ENCODE measurements at places on chromosomes 6 and 20.

GRCh38 chr6:108896111-108896661, 48.0 kb downstream of the ARMC2 start:
- no peak for DNase-seq

- DNase-seq = no peak
Observed at GRCh38 chr6:141301779-141302178, 830.9 kb upstream of the GJE1 start.

DNA sequence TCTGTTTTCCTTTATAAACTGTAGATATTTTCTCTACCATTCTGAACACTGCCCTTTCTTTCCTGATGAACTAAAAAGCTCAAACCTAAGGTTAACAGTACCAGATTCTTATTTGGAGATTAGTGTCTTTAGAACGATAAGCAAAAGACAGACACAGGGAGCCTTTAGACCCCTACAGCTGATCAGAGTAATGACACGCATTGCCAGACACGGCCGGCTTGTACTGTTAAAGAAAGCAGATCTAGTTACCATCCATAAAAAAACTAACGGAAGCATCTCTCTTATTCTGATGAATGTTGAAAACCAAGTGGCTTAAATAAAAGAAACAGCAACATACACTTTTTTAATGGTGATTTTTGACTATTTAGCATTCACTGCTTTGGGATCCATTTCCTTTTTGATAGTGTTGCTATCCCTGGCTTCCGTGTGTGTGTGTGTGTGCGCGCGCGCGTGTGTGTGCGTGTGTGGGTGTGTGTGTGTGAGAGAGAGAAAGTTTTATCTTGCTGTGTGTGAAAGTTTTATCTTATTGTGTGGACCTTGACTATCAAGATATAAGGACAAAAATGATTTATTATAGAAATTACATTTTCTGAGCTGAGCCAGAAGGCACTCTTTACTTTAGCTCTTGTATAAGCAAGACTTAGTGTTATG, 95.6 kb upstream of the SLC35B3 start:
- DNase-seq = no peak

DNA sequence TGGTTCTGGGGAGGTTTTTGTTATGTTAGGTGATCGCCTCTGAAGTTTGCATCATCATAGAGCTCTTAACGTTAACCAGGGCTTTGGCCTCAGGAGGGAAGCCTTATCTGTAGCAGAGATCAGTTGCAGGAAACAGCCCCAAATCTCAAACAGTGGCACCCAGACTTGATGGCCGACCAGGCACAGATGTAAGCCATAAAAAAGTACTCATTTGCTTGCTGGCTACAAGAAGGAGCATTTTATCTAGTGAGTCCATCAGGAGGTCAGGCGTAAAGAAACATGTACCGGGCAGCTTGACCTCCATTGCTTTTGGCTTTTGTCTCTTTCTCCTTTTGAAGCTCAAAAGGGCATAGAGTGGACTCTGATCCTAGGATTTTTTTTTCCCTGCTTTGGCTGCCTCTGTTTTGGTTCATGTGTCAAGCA, 122.3 kb downstream of the CCDC170 start:
- no peak for DNase-seq

GRCh38 chr6:39791311-39791710, 865 bp upstream of the DAAM2 start:
- DNase-seq = peak; percentile 27

DNA sequence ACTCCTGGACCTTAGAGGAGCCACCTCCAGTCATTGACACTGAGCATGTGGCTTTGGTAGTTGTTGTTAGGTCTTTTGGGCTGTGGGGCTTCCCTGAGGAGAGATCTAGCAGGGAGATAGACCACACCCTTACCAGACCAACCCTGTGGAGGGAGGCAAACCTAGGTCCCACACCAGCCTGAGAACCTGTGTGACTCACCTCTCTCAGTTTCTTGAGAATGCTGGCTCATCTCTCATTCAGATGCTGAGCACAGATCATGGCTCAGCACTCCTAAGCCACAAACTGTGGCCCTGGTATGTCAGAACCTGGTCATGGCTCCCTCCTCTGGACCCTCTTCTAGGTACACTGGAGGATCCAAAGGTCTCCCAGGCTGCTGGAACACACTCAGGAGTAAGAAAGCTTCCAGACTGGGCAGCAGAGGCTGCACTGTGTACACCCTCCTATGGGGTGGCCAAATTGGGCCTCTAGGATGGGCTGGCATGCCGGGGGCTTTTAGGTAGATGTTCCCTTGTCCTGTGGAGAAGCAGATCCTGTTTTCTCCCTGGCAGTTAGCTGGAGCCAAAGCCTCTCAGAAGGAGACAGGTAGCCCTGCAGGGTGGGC, 1294.5 kb downstream of the KHDRBS2 start:
- no peak for DNase-seq

DNA sequence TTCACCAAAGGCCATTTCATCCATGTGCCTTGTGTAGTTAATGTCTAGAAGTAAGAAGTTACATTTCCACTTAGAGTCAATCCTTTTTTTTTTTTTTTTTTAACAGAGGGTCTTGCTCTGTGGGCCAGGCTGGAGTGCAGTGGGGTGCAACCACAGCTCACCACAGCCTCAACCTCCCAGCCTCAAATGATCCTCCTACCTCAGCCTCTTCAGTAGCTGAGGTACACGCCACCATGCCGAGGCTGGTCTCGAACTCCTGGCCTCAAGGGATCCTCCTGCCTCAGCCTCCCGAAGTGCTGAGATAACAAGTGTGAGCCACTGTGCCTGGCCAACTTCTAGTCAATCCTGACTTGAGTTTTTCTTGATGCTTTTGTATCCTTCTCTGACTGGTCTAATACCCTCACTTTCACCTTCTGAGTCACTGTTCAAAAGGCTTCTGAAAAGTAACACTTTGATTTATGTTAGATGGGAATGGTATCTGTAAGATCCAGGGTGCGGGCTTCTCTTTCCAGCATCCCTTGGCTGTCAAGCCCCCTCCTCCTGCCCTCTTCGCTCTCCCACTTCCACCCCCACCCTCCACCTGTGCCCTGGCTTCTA, 22.1 kb downstream of the TRAM2 start:
- DNase-seq = no peak

- no peak for DNase-seq
Observed at GRCh38 chr6:144855375-144855774, 570.2 kb downstream of the UTRN start.

GRCh38 chr6:105051941-105052471, 95.1 kb downstream of the LIN28B start:
- no peak for DNase-seq

GRCh38 chr20:2707353-2708072, 14.9 kb downstream of the EBF4 start:
- DNase-seq = no peak

GRCh38 chr6:159013229-159013628, 13.2 kb upstream of the RSPH3 start:
- no peak for DNase-seq

- no peak for DNase-seq
Observed at GRCh38 chr6:133906050-133906449, 17.1 kb downstream of the TCF21 start.

- no peak for DNase-seq
Observed at GRCh38 chr20:54168961-54169862, 4.6 kb downstream of the CYP24A1 start.

DNA sequence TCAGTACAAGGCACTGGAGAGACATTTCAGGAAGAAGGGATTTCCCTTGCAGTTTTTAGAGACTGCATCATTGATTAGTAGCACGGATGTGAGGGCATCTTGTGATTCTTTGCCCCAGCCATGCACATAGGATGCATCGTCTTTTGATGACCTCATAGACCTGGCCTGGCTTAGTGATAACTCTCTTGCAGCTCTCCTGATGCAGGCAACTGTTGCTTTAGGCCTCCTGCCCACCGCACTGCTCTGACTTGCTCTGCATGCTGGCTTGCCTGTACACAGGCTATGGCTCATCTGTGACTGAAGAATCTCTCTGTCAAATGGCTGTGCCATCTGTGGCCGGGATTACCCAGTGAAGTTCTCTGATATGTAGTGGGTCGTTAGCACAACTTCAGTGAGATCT, 207.7 kb upstream of the PTCHD4 start:
- DNase-seq = no peak

DNA sequence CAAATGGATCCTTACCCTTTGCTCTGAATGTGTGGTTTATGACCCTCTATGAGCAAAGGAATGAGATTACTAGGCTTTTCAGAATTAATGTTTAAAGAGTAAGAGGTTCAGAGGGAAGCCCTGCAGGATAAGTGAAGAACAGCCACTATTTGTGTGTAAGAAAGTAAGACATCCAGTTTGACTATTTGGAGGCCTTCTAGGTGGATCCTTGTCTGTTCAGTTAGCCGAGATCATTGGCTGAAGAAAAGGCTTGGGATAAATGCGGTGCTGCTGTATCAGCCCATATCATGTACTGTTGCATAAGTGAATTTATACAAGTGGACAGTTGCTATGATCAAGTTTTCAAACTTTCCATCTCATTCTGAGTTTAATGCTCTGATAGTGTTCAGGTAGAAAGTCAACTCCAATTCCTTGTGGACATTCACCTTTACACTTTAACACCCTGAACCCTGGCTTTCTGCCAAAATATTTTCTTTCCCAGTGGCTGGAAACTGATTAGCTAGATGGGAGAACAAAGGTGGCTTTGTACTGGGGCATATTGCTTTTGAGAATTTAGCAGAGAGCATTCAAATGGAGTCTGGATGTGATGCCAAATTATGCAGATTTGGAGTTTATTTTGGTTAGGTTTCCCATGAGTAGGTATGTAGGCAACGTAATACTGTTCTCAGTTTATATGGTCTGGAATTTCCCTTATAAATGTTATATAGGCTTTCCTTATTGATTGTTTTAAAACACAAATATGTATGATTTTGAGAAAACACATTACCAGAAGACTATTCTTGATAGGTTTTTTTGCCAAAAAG, 15.0 kb downstream of the PARD6B start:
- DNase-seq = no peak

- DNase-seq = peak; percentile 52
Observed at GRCh38 chr6:164014346-164015087, 600.0 kb downstream of the QKI start.

DNA sequence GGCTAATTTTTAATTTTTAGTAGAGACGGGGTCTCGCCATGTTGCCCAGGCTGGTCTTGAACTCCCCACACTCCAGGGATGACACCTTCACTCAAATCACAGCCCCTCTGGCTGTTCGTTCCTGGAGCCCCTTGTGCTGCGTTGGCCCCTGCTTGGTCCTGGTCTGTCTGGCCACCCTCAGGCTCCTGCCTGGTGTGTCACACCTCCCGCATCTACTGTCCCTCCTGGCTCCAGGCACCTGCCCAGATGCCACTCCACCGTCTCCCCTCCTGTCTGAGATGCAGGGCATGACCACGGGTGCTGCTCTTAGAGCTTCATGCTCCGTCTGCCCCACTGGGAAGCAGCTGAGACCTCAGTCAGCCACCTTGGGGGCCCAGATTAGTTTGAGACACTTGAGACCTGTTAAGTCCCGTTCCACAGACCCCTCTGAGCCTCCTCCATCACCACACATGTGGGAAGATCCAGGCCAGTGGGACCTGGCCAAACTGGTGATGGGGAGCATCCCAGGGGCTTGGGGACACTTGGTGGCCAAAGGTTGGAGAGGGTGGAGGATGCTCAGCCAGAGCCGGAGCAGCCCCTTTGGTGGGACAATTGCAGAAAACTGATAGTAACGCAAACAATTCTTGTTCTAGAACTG, 21.9 kb upstream of the NPBWR2 start:
- no peak for DNase-seq

- no peak for DNase-seq
Observed at GRCh38 chr6:35343092-35343834, 905 bp downstream of the PPARD start.

DNA sequence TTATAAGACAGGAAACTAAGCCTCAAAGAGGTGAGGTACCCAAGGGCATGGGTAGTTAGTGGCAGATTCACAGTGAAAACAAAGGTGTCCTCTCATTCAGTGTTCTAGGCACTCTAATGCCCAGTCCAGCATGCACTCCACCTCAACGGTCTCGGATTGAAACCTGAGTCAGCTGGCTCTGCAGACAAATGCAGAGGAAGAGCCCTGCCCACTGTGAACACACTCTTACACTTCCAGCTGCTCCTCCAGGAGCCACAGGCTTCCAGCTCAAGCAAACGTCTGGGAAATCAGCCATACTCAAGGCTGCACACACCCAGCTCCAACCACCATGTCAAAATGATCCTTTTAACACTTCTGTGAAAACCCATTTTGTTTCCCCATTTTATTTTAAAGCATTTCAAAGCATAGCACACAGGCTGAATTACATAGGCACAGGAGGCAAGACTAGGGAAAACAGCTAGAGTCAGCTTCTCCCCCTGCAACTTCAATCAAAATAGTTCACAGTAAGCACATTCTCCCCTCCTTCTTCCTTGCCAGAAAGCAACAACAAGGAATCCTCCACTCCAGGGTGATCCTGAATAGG, 3.0 kb upstream of the IL17A start:
- DNase-seq = no peak

DNA sequence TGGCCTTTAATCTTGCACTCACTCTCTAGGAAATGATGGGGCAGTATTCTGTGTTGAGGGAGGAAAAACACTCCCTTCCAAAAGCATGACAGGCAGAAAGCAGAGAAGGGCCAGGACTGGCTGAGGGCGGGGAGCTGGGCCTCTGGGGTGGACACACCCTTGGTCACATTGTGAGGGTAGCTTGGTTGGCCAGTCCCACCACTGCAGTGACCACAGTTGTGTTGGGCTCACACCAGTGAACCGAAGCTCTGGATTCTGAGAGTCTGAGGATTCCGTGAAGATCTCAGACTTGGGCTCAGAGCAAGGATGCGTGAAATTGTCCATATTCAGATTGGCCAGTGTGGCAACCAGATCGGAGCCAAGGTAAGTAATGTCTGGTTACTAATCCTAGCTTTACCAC, at the start of gene TUBB1:
Gene TUBB1, plus strand, starts transcription at position 213 of the 400 bp plus-strand sequence. Its CDS starts 94 bp downstream, at position 307.
- no peak for DNase-seq

- no peak for DNase-seq
Observed at GRCh38 chr20:48049641-48050040, 264.4 kb upstream of the SULF2 start.

DNA sequence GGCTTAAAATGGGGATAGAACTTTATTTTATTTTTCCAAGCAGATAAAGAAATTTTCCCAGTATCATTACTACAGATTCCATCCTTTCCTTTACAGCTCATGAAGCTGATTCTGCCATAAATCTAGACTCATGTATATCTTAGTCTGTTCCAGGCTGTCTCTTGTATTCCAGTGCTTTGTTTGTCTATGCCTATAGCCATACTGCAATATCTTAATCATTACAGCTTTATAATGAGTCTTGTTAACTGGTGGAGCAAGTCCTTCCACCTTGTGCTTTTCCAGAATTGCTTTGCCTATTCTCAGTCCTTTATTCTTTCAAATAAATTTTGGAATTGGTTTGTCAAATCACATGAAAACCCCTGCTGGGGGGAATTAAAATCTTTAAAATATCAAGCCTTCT, 99.2 kb downstream of the MAP3K5 start:
- no peak for DNase-seq
